ENCODE measurements at places on chromosomes 16 and 17.
A peak's percentile ranks its signal among the peaks of the same experiment; 100 is the strongest.

GRCh38 chr17:60598001-60598736 is 1.8 kb upstream of the PPM1D start:
- DNase-seq, result no peak

DNA sequence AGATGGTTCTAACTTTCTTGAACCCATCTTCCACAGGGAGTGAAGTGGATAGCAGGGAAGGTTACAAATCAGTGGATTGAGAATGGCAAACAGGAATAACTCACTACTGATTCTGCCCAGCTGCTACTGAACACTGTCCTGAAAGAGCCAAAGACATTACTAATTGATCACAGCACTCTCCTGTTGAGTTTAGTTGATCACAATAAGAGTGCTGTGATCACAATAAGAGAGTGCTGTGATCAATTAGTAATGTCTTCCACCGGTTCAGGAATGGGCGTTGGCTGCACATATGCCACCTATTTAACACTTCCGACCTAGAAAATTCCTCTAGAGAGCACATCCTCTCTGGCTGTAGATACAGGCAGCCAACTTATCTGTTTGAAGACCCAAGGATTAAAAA is 11.4 kb downstream of the CFAP97D1 start:
- no peak for DNase-seq

GRCh38 chr17:81457401-81457800 is 55.2 kb downstream of the ACTG1 start:
- DNase-seq, result no peak

GRCh38 chr17:44751806-44752205 is 7.0 kb upstream of the ADAM11 start:
- no peak for DNase-seq

- no peak for DNase-seq
These were observed 10.9 kb downstream of the NHERF1 start for GRCh38 chr17:74759243-74759801.

DNA sequence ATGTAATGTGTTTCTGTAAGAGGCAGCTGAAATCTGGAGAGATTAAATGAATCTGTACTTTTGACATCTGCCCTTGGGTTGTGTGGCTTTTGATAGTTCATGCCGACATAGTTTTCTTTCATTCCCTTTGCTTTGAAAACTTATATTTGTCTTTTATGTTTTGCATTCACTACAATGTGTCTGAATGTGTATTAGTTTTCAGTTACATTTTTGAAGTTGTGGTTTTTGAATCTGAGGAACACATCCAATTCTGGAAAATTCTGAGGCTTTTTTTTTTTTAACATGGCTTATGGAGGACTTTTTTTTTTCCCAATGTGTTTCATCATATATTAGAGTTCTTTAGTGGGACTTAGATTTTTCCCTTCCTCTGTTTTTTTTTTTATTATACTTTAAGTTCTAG is 683.7 kb upstream of the SOX9 start:
- no peak for DNase-seq

DNA sequence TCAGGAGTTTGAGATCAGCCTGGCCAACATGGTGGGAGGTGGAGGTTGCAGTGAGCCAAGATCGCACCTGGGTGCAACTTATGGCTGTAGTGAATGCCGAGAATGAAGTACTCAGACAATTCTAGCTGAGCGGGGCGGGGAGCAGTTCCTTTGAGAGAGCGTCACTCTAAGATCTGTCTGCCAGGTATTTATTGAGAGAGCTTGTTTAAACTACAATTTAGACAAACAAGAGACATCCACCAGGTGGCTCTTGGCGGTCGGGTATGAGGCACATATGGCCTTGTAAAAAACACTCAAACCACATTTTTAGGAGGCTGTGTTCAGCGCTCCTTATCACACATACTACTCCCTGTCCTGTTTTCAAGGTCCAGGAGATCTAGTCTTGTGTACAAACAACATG is 40.6 kb upstream of the CDH1 start:
- no peak for DNase-seq

DNA sequence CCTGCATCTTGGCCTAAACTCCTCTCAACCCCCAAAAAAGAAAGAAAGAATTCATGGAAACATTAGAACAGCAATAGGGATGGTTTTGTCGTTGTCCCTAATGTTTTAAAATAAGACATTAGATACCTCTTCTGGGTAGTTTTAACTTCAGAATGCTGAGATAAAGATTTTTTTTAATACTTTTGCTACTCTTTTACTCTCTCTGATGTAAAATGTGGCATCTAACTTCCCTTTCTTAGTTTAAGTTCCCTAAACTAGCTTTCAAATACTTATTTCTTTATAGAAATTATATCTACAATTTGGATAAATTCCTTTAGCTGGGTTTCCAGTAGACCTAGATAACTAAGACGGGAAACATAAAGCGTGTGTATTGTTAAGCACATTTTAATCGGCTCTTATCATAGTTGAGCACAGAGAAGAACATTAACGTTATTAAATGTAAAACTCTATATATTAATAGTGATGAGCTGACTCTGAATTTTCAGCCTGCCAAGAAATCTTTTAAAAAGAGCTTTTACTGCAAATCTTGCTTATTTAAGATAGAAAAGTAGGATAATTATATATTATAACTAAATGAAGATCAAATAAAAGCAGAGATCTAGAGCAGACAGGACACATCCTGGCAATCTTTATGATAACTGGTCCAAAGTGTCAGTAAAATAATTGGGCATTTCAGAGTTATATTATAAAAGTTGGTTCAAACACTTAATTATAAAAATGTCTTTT is 183.2 kb downstream of the CYB561 start:
- no peak for DNase-seq

- DNase-seq, result peak; percentile 49
These were observed at the start of gene TSEN54 for GRCh38 chr17:75516255-75516618. Gene TSEN54, plus strand, starts transcription at chr17:75516528. Its CDS starts 33 bp downstream, at chr17:75516561.

- no peak for DNase-seq
These were observed 816.9 kb downstream of the CDH11 start for GRCh38 chr16:64304951-64305350.

- DNase-seq, result no peak
These were observed 1.1 kb downstream of the ABCA10 start for GRCh38 chr17:69227541-69227940.

- no peak for DNase-seq
These were observed 5.5 kb downstream of the WWP2 start for GRCh38 chr16:69767459-69768229.

- DNase-seq, result no peak
These were observed 47.1 kb downstream of the NUP93 start for GRCh38 chr16:56777001-56777400.

- no peak for DNase-seq
These were observed 23.9 kb upstream of the C16orf74 start for GRCh38 chr16:85774811-85775210.

DNA sequence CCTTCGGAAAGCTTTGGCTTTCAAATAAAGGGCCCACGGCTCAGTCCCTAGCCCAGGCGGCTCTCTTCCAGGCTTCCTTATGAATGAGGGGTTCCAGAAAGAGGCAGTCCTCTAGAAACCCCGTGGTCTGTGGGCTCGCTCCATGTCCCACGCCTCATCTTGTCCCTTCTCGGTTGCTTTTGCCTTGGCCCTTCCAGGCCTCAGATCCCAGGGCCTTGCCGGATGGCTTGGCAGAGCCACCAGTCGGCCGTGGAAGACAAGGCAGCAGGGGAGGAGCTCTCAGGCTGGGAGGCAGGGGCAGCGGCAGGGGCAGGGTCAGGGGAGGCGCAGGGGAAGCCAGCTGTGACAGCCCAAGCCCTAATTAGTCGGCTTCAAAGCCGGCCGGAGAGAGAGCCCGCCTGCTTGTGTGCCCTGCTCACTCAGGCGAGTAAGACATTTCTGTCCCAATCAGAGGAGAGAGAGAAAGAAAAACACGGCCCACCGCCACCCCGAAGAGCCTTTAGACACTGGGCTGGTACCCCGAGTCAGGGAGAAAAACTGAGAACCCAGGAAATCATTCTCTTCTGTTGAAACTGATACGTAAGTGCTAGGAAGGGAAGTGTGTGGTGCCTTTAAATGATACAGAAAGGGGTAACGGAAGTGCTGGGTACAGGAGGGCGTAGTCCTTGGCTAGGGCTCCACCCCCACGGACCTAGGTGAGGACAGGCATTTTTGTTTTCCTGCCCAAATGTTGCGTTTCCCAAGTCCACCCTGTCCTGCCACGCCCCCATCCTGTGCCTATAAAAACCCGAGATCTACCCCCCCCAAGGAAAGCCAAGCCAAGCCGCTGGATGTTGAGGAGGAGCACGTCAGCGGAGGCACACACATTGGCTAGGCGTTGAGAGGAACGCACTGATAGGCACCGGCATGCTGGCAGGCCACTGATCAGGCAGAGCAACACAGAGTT is 27.8 kb upstream of the MEIOC start:
- no peak for DNase-seq

- no peak for DNase-seq
These were observed 16.2 kb upstream of the ASGR2 start for GRCh38 chr17:7130621-7131422.

DNA sequence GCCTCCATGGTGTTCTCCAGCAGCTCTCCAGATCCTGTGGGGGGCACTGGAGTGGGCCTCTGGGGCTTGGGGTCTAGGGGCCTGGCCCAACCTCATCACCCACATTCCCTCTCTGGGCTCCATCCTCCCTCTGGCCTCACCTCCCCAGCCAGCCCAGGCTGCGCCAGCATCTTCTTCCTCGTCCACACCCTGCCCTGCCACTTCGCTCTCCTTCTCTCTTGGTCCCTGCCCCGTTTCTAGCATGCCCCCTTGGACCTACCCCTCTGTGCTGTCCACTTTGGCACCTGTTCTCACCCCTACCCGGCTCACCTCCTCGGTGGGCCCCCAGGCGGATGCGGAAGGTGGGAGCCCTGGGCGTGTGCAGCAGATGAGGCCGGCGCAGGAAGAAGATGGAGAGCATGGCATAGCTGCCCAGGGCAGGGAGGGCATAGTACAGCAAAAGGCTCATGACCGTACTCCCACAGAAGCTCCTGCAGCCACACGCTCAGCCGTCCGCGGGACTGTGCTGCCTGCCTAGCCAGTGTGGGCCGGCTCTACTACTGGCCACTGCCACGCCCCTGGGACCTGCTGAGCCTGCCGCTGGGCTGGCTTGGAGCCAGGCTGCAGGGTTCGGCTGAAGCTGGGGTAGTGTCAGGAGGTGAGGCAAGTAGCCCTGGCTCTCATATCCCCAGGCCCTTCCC is at the start of gene GDPD3:
Gene GDPD3 (minus strand): TSS at position 507 of the 680 bp plus-strand sequence. CDS start 59 bp downstream, at position 448.
- no peak for DNase-seq

- peak; percentile 60 for DNase-seq
These were observed 54.4 kb upstream of the PABPN1L start for GRCh38 chr16:88920618-88921590.

- DNase-seq, result no peak
These were observed 17.7 kb downstream of the BRD7 start for GRCh38 chr16:50351116-50351515.

DNA sequence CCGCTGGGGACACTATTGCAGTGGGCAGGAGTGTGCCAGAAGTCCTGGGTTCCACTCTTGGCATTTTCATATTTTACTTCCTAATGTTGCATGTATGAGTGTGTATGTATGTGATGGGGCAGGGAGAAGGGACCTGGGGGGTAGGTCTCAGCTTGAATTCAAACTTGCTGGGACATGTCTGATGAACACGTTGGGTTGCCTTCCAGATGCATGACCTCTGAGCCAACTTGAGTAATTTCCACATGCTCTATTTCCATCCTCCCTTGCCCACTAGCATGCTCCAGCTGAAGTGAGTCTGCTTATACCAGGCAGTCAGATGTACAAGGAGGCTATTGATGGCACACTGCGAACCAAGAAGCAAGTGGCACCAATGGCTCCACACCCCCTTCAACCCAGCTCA is 32.9 kb upstream of the SRSF1 start:
- no peak for DNase-seq

- no peak for DNase-seq
These were observed 66.8 kb downstream of the DNAH3 start for GRCh38 chr16:21083729-21084268.

DNA sequence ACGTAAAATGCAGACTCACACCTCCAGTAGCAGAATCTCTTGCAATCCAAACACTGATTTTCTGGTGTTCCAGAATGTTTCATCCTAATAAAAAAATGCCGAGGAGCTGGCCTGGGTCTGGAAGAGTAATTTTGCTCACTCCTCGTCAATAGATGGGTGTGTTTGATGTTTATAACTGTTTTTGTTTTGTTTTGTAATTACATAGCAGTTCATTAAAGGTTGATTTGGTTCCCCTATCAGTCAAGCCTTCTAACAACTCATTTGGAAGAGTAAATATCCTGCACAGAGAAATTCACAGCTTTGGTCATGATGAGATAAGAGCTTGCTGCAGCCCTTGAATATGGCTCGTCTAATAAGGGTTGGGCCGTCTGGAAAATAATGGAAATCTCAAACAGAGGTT is 36.8 kb upstream of the ELAC2 start:
- no peak for DNase-seq

GRCh38 chr16:17145029-17145428 is 325.7 kb downstream of the XYLT1 start:
- no peak for DNase-seq

- no peak for DNase-seq
These were observed 44.9 kb upstream of the POLR3E start for GRCh38 chr16:22252317-22252716.

DNA sequence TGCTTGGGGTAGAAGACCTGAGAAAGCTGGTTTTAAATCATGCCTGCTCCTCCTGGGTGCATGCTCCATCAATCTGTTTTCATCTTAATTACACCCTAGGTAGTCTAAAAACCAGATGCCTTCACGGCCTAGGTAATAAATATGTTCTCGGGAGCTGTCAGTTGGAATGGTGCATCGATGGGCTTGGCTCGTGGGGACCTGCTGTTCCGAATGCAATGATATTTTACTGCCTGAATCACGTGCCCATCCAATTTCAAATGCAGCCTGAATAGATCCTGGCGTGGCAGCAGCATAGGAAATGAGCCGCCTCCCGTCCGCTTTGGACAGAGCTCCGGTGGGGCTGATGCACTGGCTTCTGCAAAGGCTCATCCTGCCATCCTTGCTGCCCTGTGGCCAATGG is 18.8 kb upstream of the FAAP100 start:
- DNase-seq, result no peak

DNA sequence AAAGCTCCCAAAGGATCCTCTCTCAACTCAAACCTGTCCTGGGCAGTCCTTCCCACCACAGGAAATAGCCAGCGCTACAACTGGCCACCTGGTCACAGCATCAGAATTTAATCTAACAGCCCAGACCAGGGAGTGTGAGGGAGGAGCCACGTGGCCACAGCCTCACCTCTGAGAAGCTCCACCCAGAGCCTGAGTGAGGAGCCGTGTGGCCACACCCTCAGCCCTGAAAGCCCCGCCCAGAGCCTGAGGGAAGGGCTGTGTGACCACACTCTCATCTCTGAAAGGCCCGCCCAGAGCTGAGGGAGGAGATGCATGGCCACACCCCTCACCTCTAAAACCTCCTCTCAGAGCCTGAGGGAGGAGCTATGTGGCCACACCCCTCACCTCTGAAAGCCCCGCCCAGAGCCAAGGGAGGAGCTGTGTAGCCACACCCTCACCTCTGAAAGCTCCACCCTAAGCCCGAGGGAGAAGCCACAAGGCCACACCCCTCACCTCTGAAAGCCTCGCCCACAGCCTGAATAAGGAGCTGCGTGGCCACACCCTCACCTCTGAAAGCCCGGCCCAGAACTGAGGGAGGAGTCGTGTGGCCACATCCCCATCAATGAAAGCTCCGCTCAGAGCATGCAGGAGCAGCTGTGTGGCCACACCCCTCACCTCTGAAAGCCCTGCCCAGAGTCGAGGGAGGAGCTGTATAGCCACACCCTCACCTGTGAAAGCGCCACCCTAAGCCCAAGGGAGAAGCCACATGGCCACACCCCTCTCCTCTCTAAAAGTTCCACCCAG is 28.6 kb downstream of the SLC38A8 start:
- no peak for DNase-seq
